CD4-positive, alpha-beta T cell treated with Interleukin-4 for 1 hour (primary cell): ENCODE measurements at places on chromosomes 5 and 9.
A peak's percentile ranks its signal among the peaks of the same experiment; 100 is the strongest.

DNA sequence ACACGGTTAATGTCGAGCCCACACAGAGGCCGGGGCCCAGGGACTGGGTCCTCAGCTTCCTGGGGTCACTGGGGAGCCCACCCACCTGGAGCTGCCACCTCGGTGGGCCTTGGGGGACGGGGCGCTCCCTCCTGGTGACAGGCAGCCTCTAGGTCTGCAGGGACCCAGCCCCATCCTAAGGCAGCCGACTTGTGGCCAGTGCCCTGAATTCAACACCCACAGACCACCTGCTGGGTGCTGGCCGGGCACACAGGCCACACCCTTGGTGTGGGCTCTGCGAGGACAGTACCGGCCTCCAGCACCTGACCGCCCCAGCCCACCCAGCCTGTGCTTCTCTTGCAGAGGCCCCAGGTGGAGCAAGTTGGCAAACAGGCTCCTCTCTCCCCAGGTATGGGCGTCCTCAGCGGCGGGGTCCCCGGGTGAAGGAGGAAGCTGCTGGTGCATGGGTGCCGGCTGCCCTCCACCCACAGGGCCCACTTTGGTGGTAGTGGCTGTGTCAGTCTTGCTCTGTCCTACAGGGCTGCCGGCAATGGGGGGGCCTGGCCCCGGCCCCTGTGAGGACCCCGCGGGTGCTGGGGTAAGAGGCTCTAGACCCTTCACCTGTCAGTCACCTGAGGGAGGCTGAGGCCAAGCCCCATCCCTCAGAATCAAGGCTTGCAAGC is 8.3 kb downstream of the ENTPD8 start:
- DNase-seq, result no peak

GRCh38 chr9:131799177-131799823 is 59.4 kb upstream of the RAPGEF1 start:
- DNase-seq, result peak; percentile 14

GRCh38 chr5:38434966-38435705 is 121.3 kb downstream of the LIFR start:
- no peak for DNase-seq

DNA sequence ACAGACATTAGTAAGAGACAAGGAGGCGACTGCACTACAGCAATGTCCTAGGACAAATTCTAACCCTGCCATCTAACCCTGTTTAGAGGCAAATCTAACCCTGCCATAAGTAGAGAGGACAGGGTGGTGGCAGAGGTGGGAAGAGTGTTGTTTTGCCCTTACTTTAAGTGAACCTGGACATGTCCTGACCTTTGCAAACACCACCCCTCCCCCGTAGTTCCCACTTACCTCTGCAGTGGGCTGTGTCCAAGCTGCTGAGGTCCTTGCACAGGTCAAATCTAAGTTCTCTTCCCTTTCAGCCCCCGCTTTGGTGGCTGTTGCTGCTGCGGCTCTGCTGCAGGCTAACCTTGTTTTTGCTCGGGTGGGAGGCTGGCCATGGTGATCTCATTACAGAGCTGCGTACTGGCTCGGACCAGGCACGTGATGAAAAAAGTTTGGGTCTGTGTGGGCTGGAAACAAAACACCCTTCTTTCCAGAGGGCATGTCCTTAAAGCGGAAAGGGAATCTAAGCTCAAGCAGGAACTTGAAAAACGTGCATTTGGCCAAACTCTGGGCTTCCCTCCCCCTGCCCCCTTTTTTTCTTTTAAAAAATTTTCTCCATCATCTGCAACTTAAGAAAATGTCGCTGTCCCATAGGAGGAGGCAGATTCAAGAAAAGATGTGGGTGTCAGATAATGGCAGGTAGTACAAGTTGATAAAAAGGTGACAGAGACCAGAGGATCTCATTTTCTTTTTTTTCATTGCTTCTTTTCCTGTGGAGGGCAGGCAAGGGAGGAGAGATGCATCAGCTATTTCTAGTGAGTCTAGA is at the start of gene FAXDC2:
Gene FAXDC2, minus strand, starts transcription at position 349 of the 808 bp plus-strand sequence. CDS start 12,425 bp downstream, outside the sequence.
- DNase-seq, result no peak

DNA sequence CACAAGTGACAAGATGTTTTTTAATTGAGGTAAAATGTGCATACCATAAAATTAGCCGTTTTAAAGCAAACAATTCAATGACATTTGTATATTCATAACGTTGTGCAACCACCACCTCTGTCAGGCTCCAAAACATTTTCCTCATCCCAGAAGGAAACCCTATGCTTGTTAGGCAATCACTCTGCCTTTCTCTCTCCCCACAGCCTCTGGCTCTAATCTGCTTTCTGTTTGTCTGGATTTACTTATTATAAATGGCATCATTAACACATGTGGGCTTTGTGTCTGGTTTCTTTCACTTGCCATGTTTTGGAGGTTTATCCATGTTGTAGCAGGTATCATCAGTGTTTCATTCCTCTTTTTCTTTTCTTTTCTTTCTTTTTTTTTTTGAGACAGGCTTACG is 1.4 kb upstream of the N4BP3 start:
- no peak for DNase-seq

DNA sequence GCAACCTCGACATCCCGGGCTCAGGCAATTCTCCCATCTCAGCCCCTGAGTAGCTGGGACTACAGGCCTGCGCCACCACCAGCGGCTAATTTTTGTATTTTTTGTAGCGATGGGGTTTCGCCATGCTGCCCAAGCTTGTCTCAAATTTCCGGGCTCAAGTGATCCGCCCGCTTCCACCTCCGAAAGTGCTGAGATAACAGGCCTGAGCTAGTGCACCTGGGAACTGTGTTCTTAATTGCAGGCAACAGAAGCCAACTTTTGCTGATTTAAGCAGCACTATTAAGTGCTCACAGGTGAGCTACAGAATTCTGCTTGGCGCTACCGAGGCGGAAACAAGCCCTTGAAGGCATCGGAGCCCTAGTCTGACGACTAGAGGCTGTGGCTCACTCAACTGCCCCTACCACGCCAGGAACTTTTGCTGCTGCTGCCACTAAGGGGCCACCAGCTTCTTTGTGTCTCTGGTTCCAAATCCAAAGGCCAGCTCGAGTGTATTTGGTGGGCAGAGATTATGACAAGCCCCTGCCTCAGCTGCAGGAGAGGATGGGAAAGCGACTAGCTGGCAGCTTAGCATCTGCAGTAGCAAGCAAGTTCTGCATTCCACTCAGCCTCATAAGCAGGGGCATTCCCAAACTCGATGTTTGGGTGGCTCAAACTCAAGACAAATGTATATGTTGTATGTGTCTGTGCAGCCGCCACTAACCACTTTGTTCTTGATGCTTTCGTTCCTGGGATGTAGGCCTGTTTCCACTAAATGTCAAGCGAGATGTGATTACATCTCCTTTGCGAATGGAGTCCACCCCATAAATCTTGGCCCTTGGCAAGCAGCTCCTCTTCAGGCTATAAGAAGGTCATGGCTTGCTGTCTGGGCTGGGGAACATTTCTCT is 10.6 kb upstream of the HMCN2 start:
- no peak for DNase-seq

DNA sequence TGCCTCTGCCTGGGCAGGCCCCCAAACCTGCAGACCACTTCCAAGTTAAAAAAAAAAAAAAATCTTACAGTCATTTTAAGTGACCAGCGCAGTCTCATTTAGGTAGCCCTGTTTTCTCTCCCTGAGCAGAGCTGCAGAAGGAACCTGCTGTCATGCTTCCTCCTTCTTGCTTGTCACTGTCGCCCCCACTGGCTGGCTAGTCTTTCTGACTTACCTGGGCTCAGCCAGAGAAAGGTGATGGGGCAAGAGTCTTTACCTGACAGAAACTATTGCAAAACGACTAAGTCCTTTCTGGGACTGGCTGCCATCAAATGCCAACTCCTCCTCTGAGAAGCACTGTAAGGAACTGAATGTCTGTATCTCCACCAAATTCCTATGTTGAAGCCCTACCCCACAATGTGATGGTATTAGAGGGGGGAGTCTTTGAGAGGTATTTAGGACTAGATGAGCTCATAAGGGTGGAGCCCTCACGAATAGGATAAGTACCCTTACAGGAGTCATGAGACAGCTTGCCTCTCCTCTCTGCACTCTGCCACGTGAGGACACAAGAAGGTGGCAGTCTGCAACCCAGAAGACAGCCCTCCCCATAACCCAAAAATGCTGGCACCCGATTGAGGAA is 58.4 kb upstream of the SHC3 start:
- no peak for DNase-seq

GRCh38 chr5:134784241-134784920 is 25.8 kb downstream of the DDX46 start:
- DNase-seq, result peak; percentile 28

DNA sequence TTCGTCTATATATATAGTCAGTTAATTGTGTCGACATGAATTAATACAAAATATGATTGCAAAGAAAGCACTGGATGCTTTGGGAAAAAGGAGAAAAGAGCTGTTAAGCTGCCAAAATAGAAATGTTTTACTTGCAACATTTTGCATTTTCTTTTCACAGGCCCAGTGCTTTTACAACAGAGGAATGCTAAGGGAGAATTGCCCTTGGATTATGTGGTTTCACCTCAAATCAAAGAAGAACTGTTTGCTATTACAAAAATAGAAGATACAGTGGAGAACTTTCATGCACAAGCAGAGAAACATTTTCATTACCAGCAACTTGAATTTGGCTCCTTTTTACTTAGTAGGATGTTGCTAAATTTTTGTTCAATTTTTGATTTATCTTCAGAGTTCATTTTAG is 76.2 kb downstream of the SLF1 start:
- DNase-seq, result no peak

DNA sequence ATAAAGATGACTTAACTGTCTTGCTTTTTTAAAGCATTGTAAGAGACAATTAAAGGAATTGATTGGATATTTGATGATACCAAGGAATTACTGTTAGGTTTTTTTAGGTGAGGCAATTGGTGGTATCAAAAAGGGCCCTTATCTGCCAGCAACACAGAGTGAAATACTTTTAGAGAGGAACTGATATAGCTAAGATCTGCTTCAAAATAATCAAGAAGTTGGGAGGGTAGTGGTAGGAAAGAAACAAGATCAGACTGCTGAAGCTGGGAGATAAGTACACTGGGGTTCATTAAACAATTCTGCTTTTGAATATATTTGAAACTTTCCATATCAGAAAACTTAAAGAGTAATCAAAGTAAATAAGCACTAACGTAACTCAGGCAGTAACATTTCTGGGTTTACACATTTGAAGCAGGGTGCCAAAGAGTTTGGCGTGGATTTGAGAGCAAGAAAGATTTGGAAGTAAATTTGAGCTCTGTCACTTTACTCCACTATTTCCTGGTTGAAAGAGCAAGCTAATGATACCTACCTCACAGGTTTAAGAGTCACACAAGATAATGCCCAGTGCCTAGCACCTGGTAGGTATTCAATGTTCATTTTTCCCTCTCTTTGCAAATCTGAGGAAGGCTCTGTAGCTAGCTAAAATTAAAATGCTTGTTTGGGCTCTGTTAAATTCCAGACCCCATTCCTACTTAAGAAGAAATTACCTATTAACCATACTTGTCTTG is 6.9 kb downstream of the ERMP1 start:
- DNase-seq, result no peak
